Right forelimb (tissue), 1 donor: ENCODE measurements at places on chromosomes 6 and 20.

DNA sequence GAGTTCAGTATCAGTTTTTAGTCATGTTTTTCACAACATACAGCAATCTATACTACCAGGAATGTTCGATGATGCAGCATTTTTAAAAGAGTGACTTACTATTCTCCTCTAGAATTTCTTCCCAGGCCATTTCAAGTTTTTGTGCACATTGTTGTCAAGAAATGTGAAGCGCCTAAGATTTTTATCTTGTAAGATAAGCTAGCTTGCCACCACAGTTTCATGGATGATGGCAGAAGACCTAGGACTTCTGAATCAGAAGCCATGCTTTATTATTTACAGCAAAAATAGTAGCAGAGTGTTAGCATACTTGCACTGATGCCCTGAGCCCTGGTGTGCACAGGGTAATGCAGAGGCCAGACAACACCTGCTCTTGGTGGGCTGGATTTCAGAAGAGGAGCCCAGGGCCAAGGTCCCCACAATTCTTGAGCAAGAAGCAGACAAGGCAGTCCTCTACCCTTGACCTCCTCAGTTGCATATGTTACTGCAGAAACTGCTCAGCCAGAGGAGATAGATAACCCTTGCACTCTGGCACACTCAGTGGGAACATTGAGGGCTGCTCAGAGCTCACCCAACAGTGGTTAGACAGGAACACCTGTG, 99.2 kb downstream of the QKI start:
- DNase-seq: no peak

DNA sequence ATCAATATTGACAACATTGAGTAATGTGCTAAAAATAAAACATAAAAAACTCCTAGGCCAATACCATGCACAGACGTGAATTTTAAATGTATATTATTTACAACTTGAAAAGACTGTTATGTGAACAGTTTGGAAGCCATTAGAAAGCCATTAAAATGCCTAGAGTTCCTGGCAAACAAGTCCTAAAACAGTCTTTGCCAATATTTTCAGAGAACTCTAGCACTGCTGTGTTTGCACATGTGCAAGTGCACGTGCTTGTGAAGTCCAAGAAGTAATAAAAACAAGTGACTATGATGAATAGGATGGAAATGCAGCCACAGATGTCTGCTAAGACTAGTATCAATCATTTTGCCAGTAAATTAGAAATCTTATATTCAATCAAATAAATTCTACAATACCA, 1447.6 kb downstream of the GRIK2 start:
- DNase-seq: no peak

DNA sequence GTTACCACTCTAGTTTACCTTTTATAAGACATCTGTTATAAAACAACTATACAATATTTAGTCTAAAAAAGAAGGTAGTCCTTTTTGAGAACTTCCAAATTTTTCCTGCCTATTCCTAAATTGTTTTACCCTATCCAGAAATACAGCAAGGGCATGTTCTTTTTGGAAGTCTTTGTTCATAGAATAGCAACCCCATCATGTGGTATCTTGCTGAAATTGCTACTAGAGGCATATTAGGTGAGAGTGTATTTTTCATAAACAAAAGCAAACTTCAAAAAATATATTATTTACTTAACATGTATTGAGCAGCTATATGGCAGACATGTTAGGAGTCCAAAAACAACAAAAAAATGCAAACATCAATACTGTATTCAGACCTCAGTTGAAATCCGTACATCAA, 371.8 kb upstream of the NRSN1 start:
- DNase-seq: no peak

DNA sequence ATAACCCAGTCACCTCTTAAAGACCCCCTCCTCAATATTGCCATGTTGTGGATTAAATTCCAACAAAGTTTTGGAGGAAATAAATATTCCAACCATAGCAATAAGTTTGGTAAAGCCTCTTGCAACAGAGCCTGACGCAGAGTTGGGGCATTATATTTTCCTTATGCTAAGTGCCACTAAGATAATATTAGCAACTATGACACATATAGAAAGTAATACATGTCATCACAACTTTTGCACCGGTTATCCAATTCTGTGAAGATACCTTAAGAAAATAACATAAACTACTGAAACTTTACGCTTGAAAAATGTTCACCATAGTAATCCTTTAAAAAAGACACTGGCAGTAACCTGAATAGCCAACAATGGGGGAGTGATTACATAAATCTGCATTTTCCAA, 52.2 kb upstream of the TRERF1 start:
- DNase-seq: no peak

DNA sequence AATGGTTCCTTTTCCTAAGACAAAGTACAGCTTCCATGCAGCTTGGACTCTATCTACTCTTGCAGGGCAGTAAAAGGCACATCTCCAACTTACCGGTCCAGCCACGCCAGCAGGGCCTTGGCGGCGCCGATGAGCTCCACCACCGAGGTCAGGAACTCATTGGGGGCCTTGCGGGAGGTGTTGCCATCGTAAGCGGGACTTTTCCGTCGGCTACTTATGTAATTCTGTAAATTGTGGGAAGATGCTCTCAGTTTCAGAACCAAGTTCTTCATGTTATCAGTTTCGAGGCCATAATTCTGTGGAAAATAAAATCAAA, 68.5 kb downstream of the CNKSR3 start:
- no peak for DNase-seq

DNA sequence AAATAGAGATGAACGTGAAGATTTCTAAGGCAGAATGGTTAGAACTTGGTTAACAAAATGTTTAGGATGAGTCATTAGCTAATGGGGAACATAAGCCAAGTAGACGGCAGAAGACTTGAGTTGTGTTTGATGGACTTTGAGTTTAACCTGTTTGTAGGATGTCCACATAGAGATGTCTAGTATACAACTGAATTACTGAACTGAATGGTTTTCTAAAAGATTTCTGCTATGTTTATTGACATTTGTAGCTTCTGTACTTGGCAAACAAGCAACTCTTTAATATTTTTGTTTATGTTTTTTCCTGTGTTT, 54.5 kb upstream of the DYNLRB1 start:
- no peak for DNase-seq

DNA sequence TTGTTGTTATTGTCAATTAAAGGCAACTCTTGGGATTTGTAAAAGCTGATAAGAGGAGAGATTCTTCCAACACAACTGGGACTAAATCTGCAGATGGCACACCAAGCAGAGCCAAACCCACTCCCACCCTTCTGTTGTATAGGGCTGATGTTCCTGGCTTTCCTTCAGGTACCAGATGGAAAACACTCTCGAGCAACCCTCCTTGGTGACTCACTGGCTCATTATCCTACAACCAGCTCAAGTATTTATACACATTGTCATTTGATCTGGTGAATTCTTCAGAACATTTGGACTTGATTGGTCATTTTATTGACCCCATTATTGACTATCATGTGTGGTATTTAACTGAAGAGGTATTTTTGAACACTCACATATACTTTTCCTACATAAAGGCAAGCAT, 190.3 kb upstream of the PCSK2 start:
- no peak for DNase-seq

GRCh38 chr6:31128093-31128676, 7.9 kb upstream of the CDSN start:
- peak; percentile 59 for DNase-seq

GRCh38 chr6:115765966-115766365, 294.7 kb downstream of the FRK start:
- no peak for DNase-seq

DNA sequence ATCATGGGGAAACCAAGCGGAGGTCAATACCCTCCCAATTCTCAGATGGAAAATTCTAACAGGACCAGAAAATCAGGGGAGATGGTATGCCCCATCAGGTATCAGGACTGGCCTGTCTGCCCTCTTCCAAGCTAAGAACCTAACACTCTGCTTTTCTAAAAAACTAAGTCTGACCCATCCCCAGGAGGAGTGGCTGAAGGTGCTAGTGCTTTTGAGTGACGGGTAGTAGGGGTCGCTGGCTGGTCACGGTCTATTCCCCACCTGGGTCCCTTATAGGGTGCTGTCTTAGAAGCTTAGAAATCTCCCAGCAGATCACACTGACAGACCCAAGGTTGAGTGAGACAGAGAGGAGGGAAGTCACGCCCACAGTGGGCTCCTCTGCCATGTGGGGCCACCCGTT, 9.6 kb downstream of the ABHD16A start:
- DNase-seq: no peak

DNA sequence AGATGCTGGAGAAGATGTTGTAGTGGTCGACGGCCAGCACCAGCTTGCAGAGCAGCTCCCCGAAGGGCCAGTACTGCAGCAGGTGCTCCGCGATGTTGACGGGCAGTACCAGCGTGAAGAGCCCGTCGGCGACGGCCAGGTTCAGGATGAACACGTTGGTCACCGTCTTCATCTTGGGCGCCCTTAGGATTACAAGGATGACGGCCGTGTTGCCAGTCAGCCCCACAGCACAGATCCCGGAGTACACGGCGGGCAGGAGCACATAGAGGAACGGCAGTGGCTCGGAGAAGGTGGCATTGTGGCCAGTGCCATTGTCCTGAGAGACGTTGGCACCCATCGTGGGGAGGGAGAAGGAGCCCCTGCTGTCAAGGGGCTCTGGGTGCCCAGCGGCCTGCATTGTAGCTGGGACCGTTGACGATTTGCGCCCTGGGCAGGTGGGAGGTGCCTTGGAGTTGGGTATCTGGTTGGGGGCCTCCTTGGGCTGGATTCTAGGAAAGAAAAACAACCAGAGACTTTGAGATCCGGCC, 867 bp downstream of the NPBWR2 start:
- no peak for DNase-seq

DNA sequence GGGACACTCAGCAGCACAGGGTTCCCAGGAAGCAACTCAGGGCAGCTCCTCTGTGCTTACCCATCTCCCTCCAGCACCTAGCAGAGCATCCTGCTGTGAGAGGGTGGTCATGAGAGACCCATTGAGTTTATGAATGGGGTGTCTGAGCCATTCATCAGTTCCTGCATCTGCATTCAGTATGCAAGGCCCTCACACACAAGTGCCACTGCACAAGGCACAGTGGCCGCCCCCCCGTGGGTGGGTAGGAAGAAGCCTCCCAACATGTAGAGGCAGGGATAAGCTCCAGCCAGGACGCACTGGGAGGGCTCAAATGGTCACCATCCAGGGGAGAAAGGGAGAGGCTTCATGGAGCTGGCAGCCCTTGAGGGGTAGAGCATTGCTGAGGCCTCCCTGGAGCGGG, 43.0 kb downstream of the FOXP4 start:
- DNase-seq: no peak

- DNase-seq: peak; percentile 28
Observed at GRCh38 chr20:25278636-25279361, 30.9 kb downstream of the PYGB start.

DNA sequence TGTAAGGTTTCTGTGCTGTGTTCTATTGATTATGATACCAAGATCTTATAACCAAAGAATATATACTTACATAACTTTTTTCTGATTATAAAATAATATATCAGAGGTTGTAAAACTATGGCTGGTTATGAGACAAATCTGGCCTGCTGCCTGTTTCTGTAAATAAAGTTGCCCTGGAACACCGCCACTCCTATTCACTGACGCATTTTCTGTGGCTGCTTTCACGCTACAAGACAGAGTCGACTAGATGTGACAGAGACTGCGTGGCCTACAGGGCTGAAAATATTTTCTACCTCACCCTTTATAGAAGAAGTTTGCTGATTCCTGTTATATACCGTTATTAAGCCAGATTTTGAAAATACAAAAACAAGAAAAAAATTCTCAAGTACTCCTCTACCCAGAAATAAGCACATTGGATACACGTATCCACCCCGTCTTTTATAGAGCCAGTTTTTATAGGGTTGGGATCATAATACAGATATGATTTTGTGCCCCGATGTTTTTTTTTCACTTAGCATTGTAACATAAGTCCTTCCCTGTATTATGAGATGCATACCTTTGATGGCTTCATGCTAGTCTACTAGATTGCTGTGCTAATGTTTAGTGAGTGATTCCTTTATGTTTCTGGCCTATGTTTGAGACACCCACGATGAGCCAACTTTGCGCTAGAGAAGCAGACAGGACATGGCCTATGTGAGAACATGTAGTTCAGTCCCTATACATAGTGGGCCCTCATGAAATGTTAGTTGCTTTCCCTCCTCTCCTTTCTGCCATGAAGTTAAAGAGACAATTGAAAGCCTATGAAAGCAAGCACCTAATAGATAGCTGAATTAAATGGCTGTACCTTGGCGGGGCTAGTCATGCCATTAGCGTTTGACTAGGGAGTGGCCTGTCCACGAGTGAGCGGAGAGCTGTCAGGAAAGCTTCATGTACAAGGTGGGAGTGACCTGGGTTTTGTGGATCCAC, 98.1 kb upstream of the KCNK16 start:
- no peak for DNase-seq

- DNase-seq: no peak
Observed at GRCh38 chr6:132227904-132228303, 173.4 kb downstream of the MOXD1 start.

- no peak for DNase-seq
Observed at GRCh38 chr20:5119143-5119434, 669 bp downstream of the PCNA start.

DNA sequence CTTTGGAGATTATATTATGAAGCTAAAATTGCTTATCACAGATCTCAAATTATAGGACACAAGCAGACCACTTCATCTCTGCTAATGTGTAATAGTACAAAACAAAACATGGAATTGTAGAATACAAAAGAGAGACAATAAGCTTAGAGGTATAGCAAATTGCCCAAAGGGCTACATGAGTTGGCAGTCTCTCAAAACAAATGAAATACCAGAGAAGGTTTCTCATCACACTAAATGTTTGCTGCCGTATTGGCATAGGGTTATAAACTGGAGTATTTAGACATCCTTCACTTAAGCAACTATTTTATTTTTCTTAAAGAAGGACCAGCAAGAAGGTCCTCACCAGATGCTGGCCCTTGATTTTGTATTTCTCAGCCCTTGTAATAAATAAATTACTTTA, 5.9 kb upstream of the EYA4 start:
- no peak for DNase-seq

- DNase-seq: no peak
Observed at GRCh38 chr20:25139029-25139705, 56.3 kb upstream of the ENTPD6 start.

DNA sequence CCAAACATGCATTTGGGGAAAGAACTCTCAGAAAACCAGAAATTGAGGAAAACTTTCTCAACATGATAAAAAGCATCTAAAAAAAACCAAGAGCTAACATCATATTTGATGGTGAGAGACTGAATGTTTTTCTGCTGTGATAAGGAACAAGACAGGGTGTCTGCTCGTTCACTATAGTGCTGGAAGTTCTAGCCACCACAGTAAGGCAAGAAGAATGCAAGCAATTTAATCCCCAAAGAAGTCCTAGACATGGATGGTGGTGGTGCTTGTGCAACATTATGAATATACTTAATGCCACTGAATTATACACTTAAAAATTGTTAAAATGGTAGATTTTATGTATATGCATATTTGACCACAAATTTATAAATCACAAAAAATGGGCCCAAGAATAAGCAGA, 53.4 kb downstream of the LYRM2 start:
- DNase-seq: no peak
